ENCODE measurements at places on chromosomes 3 and 15.

DNA sequence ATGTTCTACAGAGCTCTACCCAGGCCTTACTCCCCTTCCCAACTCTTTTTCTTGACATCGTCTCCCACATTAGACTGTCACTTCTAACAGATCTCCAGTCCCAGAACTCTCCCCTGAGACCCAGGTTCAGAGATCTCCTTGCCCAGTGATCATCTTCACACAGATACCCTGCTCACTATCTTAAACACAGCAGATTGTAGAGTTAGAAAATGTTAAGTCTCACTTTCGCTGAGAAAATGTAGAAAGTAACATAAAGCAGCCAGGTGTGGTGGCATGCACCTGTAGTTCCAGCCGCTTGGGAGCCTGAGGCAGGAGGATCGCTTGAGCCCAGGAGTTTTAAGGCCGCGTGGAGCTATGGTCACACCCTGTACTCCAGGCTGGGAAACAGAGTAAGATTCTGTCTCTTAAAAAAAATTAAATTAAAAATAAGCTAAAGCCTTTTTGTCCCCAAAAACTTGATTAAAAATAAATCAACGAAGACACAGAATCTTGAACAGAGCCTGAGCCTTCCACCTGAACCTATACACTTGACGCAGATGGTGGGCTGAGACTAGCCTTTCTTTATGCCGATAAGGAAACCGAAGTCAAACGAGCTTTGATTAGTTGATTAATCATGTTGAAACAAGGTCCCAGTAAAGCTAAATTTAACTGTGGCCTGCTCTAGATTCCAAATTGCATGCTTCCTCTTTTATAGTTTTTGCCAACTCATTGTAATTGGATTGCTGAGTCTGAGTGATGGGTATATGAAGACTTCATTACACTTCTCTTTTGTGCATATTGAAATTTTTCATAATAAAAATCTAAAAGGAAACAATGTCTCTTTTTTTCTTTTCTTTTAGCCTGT is 31.3 kb upstream of the BLM start:
- no peak for DNase-seq

- DNase-seq, result no peak
Observed at GRCh38 chr15:68614286-68615035, 35.7 kb downstream of the CORO2B start.

- no peak for DNase-seq
Observed at GRCh38 chr3:117751651-117752050, 1042.1 kb downstream of the TUSC7 start.

DNA sequence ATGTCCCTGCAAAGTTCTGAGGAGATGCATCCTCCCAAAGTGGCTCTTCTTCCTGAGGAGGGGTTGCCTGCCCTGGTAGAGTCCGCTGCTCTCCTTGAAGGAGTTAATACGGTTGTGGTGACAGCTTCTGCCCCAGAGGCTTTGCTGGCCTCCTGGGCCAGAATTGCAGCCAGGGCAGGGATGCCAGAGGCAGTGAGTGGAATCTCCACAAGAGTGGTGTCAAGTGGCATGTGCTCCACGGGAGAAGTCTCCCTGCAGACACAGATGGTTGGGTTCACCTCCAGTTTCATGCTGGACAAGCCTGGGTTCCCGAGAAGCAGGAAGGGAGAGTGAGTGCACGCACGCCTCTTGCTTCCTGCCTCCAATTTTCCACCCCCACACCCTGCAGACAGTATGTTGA is 105.5 kb downstream of the SLC25A26 start:
- no peak for DNase-seq

DNA sequence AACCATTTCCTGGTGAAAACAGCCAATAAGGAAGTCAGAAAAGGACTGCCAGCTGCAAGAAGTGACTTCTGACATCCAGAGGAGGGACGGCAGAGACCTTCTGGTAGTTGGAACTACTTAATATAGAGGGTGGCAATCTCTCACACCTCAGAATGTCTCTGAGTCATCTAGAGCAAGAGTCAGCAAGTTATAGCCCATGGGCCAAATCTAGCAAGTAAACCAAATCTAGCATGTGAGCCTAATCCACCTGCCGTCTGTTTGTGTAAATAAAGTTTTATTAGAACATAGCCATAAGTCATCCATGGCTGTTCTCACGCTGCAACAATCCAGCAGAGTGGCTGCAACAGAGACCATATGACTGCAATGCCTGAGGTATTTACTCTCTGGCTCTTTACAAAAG is 160.5 kb upstream of the NR2E3 start:
- DNase-seq, result no peak

GRCh38 chr3:129506231-129506742 is 22.2 kb upstream of the RHO start:
- no peak for DNase-seq
